ENCODE measurements at places on chromosomes 3 and 15.

DNA sequence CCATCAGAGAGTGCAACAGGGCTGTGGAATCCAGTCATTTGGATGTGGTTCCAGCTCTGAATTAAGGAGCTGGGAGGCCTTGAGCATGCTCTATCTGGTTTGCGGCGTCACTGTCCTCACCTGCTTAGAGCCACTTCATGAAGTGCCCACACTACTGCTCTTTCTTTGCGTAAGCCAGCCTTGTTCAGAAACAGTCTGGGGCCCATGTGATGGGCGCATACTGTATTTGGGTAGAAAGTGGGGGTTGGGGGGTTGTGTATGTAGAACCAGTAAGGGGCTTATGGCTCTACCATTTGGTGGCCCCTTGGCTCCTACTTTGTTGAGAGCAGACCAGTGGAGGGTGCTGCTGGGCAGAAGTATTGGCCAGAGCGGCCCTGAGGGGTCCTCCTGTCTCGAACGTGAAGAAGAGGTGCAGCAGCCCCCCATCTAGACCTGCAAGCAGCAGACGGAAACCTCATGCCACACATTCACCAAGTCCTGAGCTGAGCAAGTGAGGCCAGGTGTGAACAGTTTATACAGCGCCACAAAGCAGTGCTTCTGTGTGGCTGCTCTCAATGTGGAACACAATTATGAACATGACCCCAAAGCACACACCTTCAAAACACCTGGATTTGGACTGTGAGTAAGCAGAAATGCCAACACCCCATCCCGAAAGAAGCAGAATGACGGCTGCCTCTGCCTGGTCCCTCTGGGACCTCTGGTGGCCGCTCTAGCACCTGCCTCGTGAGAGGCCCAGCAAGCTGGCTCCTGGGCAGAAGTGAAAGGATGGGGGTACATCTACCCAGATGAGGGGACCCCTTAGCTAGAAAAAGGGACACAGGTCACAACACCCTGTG is 26.6 kb downstream of the SRPRB start:
- DNase-seq = no peak

DNA sequence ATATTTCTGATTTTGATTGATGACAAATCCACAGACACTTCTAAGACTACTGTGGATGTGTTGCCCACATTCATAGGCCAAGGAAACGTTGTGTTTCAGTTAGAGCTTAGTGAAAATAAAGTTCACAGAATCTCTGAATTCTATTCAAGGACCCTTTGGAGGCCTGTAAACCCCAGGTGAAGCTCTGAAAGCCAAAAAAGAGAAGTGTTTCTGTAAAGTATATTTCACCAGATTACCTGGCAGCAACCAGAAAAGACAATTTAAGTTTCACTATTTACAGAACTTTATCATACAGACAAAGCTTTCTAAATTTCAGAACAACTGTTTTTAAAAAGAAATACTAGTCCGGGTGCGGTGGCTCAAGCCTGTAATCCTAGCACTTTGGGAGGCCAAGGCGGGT is 2.6 kb downstream of the CLPX start:
- DNase-seq = no peak

GRCh38 chr3:117248153-117248552 is 538.6 kb downstream of the TUSC7 start:
- no peak for DNase-seq

GRCh38 chr3:145798007-145798406 is 363.0 kb downstream of the PLOD2 start:
- no peak for DNase-seq

DNA sequence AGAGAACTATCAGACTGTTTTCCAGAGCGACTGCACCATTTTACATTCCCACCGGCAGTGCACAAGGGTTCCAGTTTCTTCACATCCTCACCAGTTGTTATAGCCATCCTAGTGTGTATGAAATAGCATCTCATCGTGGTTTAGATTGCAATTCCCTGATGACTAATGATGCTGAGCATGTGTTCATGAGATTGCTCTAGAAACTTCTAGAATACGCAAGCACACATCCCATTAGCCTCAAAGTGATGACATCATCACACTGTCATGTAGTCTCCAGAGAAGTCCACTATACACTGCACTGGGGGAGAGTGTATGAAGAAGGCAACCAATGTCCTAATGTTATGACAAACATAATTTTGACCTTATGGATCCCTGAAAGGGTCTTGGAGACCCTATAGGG is 30.1 kb downstream of the FBLN2 start:
- peak; percentile 83 for DNase-seq

DNA sequence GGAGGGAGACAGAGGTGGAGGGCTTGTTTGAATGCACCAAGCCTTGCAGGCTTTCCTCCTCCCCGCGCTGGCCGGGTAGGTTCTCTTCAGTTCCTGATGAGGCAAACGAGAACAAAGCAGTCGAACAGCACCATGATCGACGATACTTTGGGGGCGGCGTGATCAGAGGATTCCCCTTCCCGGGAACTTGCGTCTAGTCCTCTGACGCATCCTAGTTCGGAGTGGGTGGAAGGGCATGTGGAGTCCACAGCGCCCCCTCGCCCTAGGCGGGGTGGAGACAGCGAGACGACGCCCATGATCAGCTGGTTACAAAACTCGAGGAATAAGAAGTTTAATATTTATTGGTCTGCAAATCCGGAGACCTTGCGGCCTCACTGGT is 452 bp upstream of the SV2B start:
- DNase-seq = no peak

DNA sequence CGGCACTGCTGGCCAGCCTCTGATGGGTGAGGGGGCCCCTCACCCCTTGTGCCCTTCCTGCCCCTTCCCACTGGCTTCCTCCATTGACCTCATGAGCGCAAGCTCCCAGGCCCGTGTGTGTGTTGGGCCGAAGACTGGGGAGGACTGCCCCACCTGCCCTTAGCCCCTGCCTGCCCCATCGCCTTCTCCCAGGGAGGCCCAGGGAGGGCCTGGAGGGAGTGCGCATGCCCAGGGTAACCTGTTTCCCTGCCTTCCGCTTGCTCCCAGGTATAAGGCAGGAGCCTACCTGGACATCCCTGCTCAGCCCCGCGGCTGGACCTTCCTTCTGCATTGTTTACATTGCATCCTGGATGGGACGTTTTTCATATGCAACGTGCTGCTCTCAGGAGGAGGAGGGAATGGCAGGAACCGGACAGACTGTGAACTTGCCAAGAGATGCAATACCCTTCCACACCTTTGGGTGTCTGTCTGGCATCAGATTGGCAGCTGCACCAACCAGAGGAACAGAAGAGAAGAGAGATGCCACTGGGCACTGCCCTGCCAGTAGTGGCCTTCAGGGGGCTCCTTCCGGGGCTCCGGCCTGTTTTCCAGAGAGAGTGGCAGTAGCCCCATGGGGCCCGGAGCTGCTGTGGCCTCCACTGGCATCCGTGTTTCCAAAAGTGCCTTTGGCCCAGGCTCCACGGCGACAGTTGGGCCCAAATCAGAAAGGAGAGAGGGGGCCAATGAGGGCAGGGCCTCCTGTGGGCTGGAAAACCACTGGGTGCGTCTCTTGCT is 8.8 kb downstream of the DLL4 start:
- no peak for DNase-seq

DNA sequence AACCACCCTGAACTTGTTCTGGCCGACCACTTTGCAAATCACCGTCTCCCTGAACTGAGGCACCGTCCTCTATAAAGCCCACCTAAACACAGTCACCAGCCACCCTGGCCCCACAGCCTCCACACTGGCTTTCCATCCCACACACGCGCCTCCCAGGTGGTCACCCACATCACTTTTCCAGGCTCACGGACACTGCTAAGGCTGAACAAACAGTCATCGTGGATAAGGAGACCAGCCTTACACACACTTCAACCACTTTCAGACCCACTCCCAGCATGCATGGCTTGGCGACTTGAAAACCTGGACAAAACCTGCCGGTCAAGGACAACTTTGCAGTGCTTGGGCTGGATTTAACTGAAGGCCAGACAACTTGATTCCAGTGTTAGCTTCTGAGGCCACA is 8.4 kb downstream of the CHSY1 start:
- DNase-seq = no peak

DNA sequence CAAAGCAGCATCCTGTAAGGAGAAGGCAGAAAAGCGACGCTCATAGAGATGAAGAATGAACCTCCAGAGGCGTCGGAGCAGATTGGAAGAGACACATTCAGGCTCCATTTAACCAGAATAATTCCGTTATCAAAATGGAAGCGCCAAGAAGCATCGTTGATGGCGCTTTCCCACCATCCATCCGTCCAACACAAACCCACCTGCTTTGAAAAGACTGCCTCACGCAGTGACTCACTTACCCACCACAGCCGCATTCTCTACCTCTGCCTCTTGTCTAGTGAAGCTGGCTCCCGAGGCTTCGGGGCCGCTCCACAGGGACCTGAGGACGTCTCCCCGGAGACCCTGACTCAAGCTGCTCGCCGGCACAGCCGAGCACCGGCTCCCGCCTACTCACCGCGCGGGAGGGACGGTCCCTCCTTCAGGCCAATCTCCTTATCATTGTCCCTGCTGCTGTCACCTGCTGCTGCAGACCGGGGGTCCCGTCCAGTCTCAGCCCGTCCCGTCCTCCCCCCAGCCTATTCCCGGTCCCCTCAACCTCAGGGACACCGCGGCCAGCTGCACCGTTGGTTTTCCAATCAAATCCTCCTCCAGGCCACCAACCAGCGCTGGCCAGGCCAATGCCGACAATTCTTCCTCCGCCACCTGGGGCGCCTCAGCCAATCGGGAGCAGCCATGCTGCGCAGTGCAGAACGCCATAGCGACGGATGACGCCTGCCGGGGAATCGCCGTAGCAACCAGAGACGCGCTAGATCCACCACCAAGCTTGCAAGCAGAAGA is at the start of gene NEK10:
NEK10 (minus strand) TSS at position 553 of the 777 bp plus-strand sequence. CDS start 16,501 bp downstream, outside the sequence.
- DNase-seq = no peak

DNA sequence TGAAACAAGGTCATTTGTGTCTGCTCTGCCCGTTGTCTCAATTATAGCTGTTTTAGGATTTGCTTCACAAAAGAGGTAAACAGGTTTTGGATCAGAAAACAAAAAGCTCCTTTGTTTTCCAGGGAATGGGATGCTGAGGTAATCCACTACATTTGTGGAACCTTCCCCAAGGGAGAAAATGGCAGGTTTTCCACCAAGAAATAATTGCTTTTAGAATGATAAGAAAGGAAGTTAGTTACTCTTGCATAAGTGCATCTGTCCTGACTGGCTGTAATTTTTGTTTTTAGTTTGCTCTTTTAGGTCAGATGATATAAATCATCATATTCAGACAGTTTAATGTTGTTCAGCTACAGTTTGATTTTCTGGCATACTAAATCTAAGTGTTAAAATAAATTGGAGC is 198.5 kb upstream of the COL8A1 start:
- DNase-seq = peak; percentile 41

- no peak for DNase-seq
Measured at GRCh38 chr3:108292450-108292849, 3.9 kb upstream of the HHLA2 start.

GRCh38 chr15:36778531-36778930 is 199.1 kb downstream of the CDIN1 start:
- peak; percentile 96 for DNase-seq

DNA sequence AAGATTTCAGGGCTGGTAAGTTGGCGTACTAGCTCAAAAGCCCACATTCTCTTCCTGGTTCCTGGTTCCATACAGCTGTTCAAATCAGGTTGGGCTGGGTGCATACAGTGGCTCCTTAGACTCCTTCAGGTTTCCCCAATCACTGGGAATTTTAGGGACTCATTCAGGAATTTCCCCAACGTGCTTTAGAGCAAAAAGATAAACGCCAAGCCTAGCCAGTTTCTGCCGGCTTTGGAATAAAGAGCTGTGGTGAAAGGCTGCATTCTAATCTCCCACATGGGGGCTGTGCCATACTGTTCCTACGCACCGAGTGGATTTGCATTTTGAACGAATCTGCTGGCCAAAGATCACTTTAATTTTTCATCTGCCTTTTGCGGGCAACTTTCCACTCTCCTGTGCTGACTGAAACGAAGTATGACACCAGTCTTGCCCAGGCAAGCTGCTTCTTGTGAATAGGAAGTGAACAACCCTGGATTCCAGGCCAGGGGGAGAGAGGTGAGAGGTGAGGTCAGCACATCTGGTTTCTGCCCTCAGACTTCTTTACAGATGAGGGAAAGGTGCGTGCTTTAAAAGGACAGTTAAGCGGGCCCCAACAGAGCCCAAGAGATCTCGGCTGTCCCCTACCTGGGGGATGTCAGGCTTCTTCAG is 184.2 kb upstream of the PDZRN3 start:
- no peak for DNase-seq

- DNase-seq = peak; percentile 58
Measured at GRCh38 chr15:100703032-100703578, 100.7 kb downstream of the ASB7 start.

GRCh38 chr15:70411143-70411863 is 313.6 kb upstream of the TLE3 start:
- no peak for DNase-seq

- no peak for DNase-seq
Measured at GRCh38 chr15:82292271-82292670, 29.7 kb downstream of the SAXO2 start.

DNA sequence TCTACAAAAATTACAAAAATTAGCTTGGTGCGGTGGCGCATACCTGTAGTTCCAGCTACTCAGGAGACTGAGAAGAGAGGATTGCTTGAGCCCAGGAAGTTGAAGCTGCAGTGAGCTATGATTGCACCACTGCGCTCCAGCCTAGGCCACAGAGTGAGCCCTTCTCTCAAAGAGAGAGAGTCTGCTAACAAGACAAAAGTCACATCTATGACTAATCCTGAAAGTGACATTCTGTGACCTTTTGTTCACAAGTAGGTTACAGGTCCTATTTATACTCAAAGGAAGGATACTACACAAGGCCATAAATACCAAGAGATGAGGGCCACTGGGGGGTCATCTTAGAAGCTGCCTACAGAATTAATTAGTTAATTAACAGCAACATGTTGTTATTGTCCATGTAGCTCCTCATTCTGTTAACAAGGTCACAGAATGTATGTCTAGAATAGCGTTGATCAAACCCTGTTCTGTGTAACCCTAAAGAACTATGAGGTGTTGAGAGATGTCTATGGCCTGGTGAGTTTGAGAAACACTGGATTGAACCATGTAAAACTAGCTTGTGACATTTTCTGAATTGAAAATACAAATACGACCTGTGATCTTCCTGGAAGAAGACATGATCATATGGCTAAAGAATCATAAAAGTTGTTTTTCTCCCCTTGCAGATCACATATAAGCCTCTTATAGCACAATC is 97.0 kb downstream of the SAMMSON start:
- no peak for DNase-seq

Measured in GM04503 (cell line).